Left ventricle myocardium inferior (tissue), 1 donor: ENCODE measurements at places on chromosomes 12 and 14. TPM values are rescaled to one million over a fixed set of nuclear protein-coding genes. Genes with fewer than 3 reads are reported as not detected.

Gene LAG3
- total RNA-seq, result not detected

Gene METTL17
- 37.3 TPM for total RNA-seq

Gene TAS2R7
- not detected for total RNA-seq

Gene NEMF
- 52.7 TPM for total RNA-seq

GRCh38 chr12:32248441-32249140, 141.9 kb downstream of the BICD1 start:
- no peaks in the 10 kb centered on the region for H3K4me1 ChIP-seq
- H3K36me3 ChIP-seq, result no peaks in the 10 kb centered on the region
- H3K27ac ChIP-seq, result no peak overlapping the region
- H3K27me3 ChIP-seq, result no peaks in the 10 kb centered on the region

DNA sequence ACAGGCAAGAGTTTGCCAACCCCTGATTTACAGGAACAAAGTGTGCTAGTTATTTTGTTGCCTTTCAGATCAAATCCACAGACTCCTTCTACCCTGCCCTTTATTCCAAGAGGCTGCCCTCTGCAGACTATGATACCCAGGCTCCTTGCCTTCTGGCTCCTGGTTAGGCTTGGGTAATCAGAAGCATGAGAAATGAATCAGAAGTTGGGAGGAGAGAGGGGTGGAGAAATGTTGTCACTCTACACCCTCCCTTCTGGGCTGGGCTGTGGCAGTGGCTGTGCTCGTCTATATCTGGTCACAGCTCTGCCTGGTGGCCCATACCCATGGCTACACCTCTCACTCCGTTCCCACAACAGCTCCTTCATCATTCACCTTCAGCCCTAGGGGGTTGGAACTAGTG, 204.6 kb upstream of the PLXNC1 start:
- no peak for DNase-seq
- no peak overlapping the region for H3K4me3 ChIP-seq
- no peaks in the 10 kb centered on the region for H3K27me3 ChIP-seq
- H3K4me1 ChIP-seq, result no peaks in the 10 kb centered on the region

DNA sequence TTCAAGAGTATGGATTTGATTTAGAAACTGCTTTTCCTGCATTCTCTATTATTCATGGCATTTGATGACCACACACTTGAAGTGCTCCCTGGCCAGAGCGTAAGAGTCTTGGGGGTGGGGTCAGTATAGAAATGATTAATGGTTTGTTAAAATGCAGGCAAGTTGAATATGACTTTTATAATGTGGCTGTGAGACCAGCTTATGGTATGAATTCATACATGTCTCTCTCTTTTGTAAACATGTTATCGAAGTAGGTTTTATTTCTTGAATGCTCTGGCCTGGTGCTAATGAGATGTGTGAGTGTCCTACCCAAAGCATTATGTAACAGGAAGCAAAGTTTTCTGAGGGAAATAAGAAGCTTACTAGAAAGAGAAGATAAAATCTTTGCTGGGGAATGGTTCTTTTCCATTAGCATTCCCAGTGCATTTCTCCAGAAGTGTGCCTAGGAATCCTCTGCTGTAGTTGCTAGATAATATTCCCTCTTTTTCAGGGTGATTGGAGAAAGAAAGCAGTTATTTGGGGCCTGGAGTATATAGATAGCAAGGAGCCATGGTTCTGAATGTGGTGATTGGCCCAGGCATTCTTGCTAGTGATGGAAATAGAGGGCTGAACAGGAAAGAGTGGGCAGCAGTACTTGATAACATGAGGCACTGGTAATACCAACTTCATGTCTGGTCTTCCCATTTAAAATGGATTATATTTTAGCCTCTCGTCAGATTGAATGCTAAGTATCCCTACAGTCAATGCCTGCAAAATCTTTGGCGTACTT, 289.7 kb downstream of the RAD51B start:
- DNase-seq, result no peak
- peaks cover 20% of the 10 kb centered on the region for H3K27me3 ChIP-seq
- peaks cover 28% of the 10 kb centered on the region for H3K4me1 ChIP-seq
- no peak overlapping the region for H3K27ac ChIP-seq

- peaks cover 12% of the 10 kb centered on the region for H3K36me3 ChIP-seq
- H3K27ac ChIP-seq, result no peak overlapping the region
- no peak for DNase-seq
- H3K27me3 ChIP-seq, result no peaks in the 10 kb centered on the region
- peaks cover 39% of the 10 kb centered on the region for H3K4me1 ChIP-seq
Measured at GRCh38 chr12:111838353-111838752, 3.7 kb upstream of the MAPKAPK5 start.

GRCh38 chr12:124632519-124632984, 65.1 kb upstream of the NCOR2 start:
- no peaks in the 10 kb centered on the region for H3K27me3 ChIP-seq
- no peak overlapping the region for H3K4me3 ChIP-seq
- peaks cover 20% of the 10 kb centered on the region for H3K4me1 ChIP-seq
- DNase-seq, result no peak

DNA sequence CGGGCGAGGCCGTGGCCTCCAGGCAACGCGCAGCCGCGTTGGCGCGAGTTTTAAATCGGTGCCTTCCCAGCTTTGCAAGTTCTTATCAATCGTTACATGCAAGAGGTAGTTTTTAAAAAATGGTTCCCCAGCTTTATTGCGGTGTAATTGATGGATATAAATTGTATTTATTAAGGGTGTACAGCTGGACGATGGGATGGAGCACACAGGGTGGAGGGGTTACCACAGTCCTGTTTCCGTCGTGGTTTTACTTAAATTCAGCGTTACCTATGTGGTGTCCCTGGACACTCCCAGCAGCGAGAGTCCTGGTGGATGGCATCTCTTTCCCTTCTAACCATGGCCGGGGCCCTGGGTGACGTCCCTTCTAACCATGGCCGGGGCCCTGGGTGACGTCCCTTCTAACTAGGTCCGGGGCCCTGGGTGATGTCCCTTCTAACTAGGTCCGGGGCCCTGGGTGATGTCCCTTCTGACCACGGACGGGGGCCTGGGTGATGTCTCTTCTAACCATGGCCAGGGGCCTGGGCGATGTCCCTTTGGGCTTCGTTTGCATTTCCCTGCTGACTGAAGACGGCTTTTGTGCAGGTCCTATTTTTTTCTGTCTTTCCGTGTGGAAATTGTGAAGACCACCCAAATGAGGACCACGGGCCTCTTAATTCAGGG, 97.9 kb downstream of the TNFAIP2 start:
- no peak overlapping the region for H3K27ac ChIP-seq
- no peak for DNase-seq
- peak overlapping the region; percentile 61 for H3K4me3 ChIP-seq
- H3K27me3 ChIP-seq, result peaks cover 67% of the 10 kb centered on the region
- H3K36me3 ChIP-seq, result no peaks in the 10 kb centered on the region

- no peaks in the 10 kb centered on the region for H3K36me3 ChIP-seq
- peaks cover 43% of the 10 kb centered on the region for H3K4me1 ChIP-seq
- H3K4me3 ChIP-seq, result no peak overlapping the region
- no peak overlapping the region for H3K27ac ChIP-seq
Measured at GRCh38 chr14:68676511-68676943, 116.3 kb downstream of the ZFP36L1 start.

DNA sequence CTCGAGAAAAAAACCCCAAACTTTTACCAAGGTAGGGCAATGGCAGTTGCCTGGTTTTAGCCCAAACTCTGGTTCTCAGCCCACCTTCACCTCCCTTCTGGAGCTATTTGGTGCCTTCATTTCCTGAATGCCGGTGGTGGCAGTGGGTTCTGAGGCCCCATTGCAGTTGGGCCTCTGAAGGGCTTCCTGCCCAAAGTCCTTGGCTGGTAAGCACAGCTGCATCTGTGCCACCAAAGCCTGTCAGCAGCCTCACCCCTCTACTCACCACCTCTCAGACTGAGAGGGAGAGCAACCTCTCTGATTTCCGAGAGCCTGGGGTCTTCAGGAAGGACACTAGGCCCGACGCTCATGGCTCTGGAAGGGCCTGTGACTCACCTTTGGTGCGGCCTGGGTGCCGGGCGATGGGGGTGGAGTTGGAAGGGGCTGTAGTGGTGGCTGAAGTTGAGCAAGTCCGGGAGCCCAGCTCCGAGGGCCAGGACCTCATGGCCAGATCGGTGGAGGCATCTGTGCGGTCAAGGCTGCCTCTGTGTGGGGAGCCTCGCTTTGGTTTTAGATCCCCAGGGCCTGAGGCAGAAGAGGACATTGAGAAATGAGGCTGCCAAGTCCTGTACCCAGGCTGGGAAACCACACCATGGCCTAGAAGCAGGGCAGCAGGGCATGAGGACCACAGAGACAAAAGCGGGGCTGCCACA, 38.6 kb upstream of the GPR68 start:
- DNase-seq, result no peak
- peaks cover 10% of the 10 kb centered on the region for H3K36me3 ChIP-seq
- H3K4me3 ChIP-seq, result no peak overlapping the region
- H3K4me1 ChIP-seq, result peaks cover 18% of the 10 kb centered on the region
- H3K27ac ChIP-seq, result no peak overlapping the region
- no peaks in the 10 kb centered on the region for H3K27me3 ChIP-seq

DNA sequence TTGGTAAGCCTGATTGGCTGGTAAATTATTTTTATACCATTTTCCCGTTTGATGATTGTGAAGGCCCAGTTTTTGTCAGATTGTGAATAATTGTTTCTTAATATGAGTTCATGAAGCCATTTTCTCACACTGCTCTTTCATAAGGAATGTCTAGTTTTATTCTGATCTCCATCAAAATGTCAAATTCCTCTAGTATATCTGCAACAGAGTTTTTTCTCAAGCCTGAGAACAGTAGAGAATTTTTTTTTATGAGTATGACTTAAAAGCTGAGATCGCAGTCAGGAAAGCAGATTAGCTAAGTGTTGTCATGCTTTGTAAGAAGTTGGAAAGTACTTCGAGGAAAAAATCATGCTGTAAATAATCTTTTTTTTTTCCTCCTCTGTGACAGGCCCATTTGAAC, 484.9 kb upstream of the ATP2B1 start:
- no peak overlapping the region for H3K27ac ChIP-seq
- DNase-seq, result no peak
- H3K4me3 ChIP-seq, result no peak overlapping the region

GRCh38 chr14:31164115-31164514, 43.5 kb downstream of the HECTD1 start:
- no peak for DNase-seq
- no peaks in the 10 kb centered on the region for H3K27me3 ChIP-seq
- H3K4me1 ChIP-seq, result peaks cover 23% of the 10 kb centered on the region
- H3K27ac ChIP-seq, result no peak overlapping the region

DNA sequence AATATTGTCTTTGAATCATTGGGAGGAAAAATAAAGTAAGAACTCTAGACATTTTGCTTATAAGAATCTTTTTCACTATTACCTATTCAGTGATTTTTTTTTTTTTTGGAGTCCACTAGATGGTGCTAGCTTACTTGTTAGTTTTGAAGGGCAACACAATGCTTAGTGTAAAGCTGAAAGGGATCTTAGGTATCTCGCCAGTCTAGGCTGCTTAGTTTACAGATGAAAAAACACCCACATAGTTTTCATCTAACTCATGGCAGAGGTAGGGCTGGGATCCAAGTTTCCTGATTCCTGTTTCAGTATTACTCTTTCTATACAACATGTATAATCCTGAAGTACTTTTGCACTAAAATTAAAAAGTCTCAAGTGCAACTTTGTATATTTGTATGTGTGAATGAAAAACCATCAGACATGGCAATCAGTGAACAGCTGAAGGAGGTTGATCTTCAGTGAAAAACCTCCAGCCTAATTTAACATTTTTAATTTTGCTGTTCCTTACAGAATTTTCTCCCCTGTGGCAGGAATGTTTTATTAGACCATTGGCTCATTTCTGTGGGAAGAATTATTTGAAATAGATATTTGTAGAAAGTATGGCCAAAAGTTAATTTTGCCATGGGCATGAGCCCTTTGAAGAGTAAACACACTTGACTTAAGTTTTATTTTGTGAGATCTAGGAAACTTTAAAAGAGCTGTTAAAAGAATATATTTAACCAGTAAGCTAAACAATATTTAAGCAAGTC, 40.7 kb downstream of the LRRIQ1 start:
- no peaks in the 10 kb centered on the region for H3K27me3 ChIP-seq
- no peak overlapping the region for H3K27ac ChIP-seq
- H3K4me1 ChIP-seq, result no peaks in the 10 kb centered on the region
- H3K36me3 ChIP-seq, result no peaks in the 10 kb centered on the region
- no peak overlapping the region for H3K4me3 ChIP-seq
- no peak for DNase-seq

DNA sequence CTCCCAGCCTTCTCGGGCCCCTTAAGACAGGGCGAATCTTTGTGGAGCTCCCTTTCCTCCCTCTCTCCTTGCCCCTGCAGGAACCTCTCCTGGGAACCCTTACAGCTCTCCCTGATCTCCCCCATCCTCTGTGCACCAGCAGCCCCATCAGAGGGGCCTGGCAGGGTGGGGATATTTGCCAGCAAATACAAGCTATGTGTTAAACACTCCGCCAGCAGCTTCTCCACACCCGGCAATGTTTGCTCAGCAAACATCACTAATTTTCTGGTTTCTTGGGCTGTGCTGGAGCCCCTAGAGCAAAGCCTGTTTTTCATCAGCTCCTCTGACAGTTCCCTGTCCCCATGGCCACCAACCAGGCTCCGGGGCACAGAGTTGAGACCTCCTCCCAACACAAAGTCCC, 147.5 kb upstream of the LHX5 start:
- H3K27ac ChIP-seq, result no peak overlapping the region
- H3K4me1 ChIP-seq, result no peaks in the 10 kb centered on the region
- no peak for DNase-seq
- H3K27me3 ChIP-seq, result peaks cover 72% of the 10 kb centered on the region
- no peaks in the 10 kb centered on the region for H3K36me3 ChIP-seq

- H3K27me3 ChIP-seq, result no peaks in the 10 kb centered on the region
- peaks cover 18% of the 10 kb centered on the region for H3K4me1 ChIP-seq
- peaks cover 34% of the 10 kb centered on the region for H3K36me3 ChIP-seq
- H3K4me3 ChIP-seq, result no peak overlapping the region
Measured at GRCh38 chr14:99516871-99517642, 35.8 kb downstream of the CCNK start.

DNA sequence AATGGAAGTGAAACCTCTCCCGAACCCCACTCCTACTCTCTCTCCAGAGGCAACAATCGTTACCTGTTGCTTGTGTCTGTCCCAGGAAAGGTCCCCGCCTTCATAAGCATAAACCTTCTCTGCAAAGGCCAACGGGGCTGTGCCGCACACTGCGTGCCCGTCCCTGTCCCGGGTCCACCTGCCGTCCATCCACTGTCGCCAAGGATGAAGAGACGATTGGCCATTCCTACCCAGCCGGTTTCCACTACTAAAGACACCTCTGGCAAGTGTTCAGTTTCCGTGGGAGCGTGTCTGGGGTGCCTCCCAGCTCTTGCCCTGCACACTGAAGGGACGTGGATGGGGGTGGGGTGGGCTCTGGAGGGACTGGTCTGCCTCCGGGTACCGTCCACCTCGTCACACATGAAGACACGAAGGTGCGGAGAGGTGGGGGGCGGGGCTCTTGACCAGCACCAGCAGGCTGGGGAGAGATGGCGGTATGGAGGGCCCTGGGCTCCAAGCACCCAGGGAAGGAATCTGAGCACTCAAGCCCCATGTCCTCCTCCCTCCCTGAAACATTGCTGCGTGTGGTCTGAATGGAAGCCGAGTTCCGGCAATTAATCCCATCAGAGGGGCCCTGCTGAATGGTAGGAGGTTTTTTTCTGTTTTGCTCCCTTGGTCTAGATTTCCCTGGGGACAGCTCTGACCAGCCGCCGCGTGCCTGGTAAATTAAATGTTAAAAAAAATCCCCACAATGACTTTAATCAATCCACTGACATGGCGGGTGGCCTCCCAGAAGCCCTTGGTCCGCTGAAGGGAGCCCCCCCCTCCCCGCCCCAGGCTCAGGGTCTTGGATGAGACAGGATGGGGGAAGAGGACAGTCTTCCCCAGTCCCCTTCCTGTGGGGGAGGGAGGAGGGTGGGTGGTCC, 4.1 kb upstream of the KIF26A start:
- peaks cover 48% of the 10 kb centered on the region for H3K4me1 ChIP-seq
- peaks cover 75% of the 10 kb centered on the region for H3K27me3 ChIP-seq

- no peak within 1 kb of the TSS for H3K27ac ChIP-seq
- no peaks in the 10 kb centered on the region for H3K36me3 ChIP-seq
- DNase-seq, result no peak
- H3K4me3 ChIP-seq, result no peak within 1 kb of the TSS
Measured at GRCh38 chr14:21653331-21653885, at the start of gene OR4E2. OR4E2 (plus strand) TSS chr14:21653835; CDS start chr14:21665083, 11,248 bp downstream.
